ENCODE measurements at places on chromosomes 7 and 10. TPM values are rescaled to one million over a fixed set of nuclear protein-coding genes. Genes with fewer than 3 reads are reported as not detected.

- DNase-seq, result no peak
- H3K4me1 ChIP-seq, result peaks cover 9% of the 10 kb centered on the region
- H3K36me3 ChIP-seq, result no peaks in the 10 kb centered on the region
Measured at GRCh38 chr7:4159761-4160554, 522.1 kb upstream of the FOXK1 start.

- H3K27me3 ChIP-seq, result no peaks in the 10 kb centered on the region
- H3K27ac ChIP-seq, result no peak overlapping the region
- DNase-seq, result no peak
- no peak overlapping the region for H3K4me3 ChIP-seq
Measured at GRCh38 chr10:82438277-82438676, 563.3 kb downstream of the NRG3 start.

GRCh38 chr7:4185721-4186512 lies 496.2 kb upstream of the FOXK1 start:
- H3K4me1 ChIP-seq, result peaks cover 10% of the 10 kb centered on the region
- H3K36me3 ChIP-seq, result no peaks in the 10 kb centered on the region
- no peak overlapping the region for H3K27ac ChIP-seq

GRCh38 chr7:32586291-32587221 lies 91.3 kb downstream of the AVL9 start:
- H3K4me3 ChIP-seq, result no peak overlapping the region
- DNase-seq, result no peak
- peak overlapping the region; percentile 44 for H3K27ac ChIP-seq
- peaks cover 4% of the 10 kb centered on the region for H3K4me1 ChIP-seq
- no peaks in the 10 kb centered on the region for H3K36me3 ChIP-seq
- no peaks in the 10 kb centered on the region for H3K27me3 ChIP-seq

DNA sequence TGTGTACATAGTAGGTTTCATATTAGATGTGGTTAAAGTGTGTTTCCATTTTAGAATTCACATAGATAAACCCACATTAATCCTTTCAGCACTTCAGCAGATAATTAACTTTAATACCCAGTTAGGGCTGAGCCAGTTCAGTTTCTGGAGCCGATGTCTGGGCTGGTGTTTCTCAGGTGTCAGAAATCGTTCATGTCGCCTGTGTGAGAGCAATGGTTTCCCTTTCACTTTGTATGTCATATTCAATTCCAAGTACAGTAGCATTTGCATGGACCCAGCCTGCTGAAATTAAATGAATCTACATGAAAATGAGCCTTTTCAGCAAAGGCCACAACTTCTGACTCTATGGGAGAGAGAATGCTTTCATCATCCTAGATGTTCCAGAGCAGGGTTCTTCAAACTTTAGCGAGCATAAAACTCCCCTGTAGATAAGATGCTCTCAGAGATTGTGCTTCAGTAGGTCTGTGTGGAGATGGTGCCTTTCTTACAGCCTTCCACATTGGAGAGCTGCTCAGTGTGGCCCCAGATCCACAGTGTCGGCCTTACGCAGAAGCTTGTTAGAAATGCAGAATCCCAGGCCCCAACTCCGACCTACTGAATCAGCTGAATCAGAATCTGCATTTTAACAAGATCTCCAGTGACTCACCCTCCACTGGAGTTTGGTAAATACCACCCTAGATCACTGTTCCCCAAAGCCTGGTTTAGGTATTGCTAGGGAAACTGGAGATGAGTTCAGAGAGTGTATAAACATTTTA lies 19.6 kb downstream of the WIPF3 start:
- no peak overlapping the region for H3K4me3 ChIP-seq
- no peaks in the 10 kb centered on the region for H3K27me3 ChIP-seq
- H3K4me1 ChIP-seq, result peaks cover 3% of the 10 kb centered on the region
- DNase-seq, result no peak
- no peaks in the 10 kb centered on the region for H3K36me3 ChIP-seq
- H3K27ac ChIP-seq, result no peak overlapping the region

DNA sequence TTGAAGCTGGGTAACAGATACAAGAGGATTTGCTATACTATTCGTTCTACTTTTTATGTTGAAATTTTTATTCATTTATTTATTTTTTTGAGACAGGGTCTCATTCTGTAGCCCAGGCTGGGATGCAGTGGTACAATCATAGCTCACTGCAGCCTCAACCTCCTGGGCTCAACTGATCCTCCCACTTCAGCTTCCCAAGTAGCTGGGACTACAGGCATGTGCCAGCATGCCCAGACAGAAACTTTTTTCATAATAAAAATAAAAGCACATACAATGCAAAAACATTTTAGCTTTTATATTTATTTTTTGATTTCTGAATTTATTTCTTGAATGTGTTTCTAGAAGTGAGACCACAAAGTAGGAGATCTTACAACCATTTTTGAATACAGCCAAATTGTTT lies 71.2 kb downstream of the FANK1 start:
- H3K27ac ChIP-seq, result no peak overlapping the region
- H3K4me3 ChIP-seq, result no peak overlapping the region
- H3K36me3 ChIP-seq, result no peaks in the 10 kb centered on the region
- DNase-seq, result no peak
- no peaks in the 10 kb centered on the region for H3K4me1 ChIP-seq

XRCC2 gene
- 9.6 TPM for total RNA-seq

PRR15 gene
- not detected for total RNA-seq

MMP21 gene
- 0.43 TPM for total RNA-seq

AGAP9 gene
- 17.5 TPM for total RNA-seq

RPS24 gene
- 1,548 TPM for total RNA-seq
